ENCODE measurements at places on chromosomes 16 and 17. TPM values are rescaled to one million over a fixed set of nuclear protein-coding genes. Genes with fewer than 3 reads are reported as not detected.

SLFN12 gene
- total RNA-seq: 19.2 TPM

OTOA gene
- total RNA-seq: not detected

ZNF286A gene
- total RNA-seq: 35.0 TPM

SOX8 gene
- 0.10 TPM for total RNA-seq

TBC1D28 gene
- not detected for total RNA-seq

MLLT6 gene
- 50.0 TPM for total RNA-seq

TP53TG3B gene
- total RNA-seq: not detected

DNA sequence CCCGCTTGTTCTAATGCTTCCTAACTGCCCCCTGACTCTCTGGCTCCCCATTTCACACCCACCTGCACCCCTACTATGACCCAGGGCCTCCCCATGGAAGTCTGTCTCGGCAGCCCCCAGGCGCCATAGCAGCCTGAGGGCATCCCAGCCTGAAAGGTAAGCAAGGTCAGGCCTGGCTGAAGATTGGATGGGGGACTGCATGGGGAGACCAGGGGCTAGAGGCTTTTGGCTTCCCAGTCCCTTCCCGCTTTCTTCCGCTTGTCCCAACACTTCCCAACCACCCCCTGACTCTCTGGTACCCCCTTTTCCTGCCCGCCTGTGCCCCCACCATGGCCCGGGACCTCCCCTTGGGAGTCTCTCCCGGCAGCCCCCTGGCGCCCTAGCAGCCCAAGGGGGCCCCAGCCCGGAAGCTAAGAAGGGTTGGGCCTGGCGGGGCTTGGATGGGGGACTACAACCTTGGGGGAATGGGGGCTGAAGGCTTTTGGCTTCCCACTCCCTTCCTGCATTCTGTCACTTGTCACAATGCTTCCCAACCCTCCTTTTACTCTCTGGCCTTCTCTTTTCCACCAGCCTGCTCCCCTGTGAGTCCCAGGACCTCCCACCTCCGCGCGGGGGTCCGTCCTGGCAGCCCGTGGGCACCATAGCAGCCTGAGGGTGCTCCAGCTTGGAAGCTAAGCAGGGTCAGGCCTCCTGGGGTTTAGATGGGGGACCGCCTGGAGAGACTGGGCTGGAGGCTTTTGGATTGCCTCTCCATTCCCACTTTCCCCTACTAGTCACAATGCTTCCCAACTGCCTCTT is 2288.4 kb downstream of the TP53TG3F start:
- no peak for DNase-seq

DNA sequence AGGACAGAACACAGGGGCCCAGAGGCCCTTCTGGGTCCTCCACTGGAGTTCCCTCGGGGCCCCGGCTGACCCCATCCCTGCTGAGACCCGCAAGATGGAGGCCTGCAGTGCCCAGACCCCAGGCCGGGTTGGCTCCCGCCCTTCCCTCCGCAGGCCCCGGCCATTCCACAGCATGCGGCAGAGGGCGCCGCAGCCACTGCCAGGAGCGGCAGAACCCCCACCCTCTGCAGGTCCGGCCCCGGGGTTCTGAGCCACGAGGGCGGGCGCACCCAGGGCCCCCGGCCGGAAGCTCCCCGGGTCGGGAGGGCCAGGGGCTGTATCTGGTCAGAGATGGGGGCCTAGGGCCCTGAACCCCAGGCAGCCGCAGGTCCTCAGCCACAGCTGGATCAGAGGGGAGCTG is 2.4 kb upstream of the PERCC1 start:
- DNase-seq: no peak

DNA sequence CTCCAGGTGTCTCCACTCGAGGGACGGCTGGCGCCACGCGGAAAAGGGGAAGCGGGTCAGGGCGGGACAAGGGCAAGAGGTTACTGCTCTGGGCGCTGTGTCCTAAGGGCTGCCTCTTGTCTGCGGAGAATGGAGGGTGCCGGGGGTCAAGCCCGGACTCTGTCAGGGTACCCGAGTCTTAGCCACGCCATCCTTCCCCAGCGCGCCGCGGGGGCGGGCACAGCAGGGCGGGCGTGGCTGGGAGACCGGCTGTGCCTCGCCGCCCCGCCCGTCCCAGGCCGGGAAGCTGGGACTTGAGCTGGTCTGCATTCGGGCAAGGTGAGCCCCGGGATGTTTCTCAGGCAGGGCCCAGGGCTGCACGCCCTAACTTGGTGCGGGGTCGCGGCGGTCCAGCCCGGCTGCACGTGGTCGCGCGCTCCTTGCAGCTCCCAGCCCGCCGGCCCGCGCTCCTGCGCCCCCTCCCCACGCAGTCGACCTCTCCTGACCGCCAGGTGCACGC is 6.2 kb upstream of the ACTG1 start:
- DNase-seq: peak; percentile 88

DNA sequence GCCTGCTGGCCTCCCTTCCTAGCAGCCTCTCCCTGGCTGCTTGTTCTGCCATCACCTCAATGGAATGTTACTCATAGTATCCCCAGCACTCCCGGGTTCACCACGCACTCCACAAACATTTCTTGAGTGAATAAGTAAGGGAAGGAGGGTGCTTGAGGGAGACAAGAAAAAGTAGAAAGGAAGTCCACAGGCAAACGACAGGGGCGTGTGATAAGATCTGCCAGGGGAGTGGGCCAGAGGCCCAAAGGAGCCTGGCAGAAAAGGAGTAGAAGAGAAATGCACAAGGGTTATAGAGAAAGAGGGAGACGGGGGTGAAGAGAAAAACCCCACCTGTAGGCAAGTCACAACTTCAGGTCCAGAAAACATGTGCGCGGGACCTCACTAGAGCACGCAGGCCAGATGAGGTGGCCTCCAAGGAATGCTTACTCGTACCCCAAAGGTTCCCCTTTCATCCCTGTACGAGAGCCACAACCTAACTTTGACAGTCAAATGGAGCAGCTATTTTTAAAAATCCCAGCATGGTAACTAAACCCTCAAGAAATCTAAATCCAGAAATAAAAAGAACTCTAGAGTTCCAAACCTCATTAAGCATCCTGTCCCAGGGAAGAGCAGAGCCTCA is 6.6 kb downstream of the ZDHHC7 start:
- no peak for DNase-seq

- DNase-seq: no peak
These were observed 299.6 kb upstream of the CCL2 start for GRCh38 chr17:33955461-33955860.

GRCh38 chr16:87648236-87648635 is 45.9 kb downstream of the JPH3 start:
- no peak for DNase-seq

- DNase-seq: no peak
These were observed 7.3 kb upstream of the CD7 start for GRCh38 chr17:82324566-82325285.

Data from chondrocyte (in vitro differentiated cells).